ENCODE measurements at places on chromosomes 16 and 17.

- no peak for DNase-seq
Measured at GRCh38 chr17:41439375-41439774, 1.4 kb downstream of the KRT38 start.

- no peak for DNase-seq
Measured at GRCh38 chr16:67456391-67457081, 24.4 kb downstream of the ATP6V0D1 start.

DNA sequence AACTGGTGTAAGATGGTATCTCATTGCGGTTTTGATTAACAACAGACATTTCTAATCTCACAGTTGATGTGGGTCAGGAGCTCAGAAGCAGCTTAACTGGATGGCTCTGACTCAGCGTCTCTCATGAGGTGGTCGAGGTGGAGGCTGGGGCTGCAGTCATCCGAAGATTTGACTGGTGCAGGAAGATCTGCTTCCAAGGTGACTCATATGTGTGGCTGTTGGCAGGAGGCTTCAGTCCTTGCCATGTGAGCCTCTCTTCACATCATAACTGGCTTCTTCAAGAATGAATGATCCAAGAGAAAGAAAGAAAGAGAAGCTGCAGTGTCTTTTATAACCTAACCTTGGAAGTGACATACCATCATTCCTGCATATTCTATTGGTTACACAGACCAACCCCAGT, 376.1 kb downstream of the SEC14L1 start:
- peak; percentile 23 for DNase-seq

DNA sequence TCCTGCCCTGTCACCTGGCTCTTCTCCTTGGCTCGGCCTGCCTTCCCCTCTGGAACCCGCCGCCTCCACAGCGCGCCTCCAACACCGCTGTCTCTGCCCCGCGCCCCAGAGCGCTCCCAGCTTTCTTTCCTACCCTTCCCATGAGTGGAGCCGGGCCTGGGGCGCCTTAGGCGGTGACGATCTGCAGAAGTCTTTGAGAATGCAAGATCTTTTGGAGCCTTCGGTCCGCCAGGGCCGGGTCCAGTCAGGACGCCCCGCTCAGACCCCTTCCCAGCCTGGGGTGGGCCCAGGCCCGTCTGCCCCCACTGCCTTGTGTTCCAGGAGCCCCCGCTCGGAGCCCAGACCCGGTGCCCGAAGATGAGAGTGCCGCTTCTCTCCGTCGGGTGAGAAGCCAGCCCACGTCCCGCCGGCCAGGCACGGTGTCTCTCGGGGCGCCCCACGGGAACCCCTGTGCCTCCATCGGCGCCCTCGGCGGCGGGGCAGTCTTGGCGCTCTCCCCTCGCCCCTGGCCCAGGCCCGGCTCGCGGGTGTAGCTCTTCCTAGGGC, 40.0 kb downstream of the MRM1 start:
- DNase-seq, result no peak

DNA sequence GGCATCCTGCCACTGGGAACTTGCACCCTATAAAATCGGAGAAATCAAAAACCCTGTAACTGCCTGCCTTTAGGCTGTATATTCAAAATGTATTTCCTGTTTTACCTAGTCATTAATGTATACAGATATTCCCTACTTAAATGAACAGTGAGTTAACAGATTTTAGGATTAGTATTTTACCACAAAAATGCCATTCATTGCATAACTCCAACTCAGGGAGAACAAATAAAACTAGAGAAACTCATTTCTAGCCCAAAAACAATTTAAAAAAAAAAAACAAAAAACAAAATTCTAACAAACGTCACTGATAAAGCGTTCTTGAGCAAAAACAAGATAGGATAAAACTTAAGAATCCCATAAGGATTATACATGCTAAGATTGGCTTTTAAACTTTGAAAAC, 3.7 kb upstream of the DHX33 start:
- DNase-seq, result no peak

DNA sequence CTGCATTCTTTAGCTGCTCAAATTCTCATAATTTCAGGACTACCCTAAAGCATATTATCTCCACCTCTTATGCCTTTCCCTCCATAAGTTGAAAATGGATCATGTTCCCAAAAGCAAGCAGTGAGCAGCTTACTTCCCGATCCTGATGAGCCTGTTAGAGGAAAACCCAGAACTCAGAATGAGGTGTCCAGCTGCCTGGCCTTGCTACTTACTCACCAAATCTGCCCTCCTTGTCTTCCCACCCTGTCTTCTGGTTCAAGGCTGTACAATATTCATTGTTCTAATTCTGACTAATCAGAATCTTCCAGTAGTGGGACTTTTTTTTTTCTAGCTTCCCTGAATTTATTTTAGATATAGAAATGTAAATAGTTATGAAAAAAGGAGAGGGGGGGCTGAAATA, 10.8 kb downstream of the LYRM1 start:
- DNase-seq, result no peak

DNA sequence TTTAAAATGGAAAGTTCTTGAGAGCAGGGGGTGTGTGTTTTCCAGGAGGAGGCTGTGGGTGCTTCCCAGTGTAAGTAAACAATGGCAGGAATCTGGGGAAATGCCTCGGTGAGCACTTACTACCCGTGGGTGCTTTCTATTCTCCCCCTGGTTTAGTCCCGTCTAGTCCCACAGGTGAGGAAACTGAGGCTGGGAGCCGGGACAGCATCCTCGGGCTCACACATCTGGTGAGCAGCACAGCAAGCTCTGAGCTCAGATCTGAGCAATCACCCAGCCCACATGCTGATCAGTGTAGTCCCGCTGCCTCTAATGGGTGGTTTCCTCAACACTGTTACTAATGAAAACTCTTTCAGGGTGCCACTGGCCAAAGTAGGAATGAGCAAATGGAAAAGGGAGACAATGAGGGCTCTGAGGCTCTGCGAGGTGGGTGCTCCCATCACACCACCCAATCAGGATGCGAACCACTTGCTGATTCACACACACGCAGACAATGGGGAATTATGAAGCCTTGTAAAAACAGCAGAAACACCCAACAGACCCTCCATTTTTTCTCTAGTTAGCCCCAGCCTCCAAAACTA, 202.6 kb downstream of the PARN start:
- no peak for DNase-seq

GRCh38 chr17:20218272-20218671, 209.1 kb downstream of the SPECC1 start:
- DNase-seq, result no peak

DNA sequence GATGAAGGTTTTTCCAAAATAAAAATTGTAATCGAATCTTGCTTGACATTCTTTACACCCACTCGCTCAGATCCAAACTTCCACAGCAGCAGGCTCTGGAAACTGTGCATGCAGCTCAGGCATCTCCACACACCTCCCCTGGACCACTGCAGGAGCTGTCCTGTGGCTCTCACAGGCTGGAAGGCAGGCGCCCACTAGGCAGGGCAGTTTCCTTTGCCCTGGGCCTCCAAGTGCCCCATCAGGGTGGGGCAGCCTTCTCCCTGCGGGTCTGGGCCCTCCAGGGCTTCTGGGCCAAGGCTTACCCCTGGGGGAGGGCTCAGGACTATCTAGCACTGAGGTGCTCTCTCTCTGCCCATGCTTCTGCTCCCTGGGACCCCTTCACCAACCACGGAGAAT, 114.5 kb upstream of the RPL38 start:
- DNase-seq, result no peak

DNA sequence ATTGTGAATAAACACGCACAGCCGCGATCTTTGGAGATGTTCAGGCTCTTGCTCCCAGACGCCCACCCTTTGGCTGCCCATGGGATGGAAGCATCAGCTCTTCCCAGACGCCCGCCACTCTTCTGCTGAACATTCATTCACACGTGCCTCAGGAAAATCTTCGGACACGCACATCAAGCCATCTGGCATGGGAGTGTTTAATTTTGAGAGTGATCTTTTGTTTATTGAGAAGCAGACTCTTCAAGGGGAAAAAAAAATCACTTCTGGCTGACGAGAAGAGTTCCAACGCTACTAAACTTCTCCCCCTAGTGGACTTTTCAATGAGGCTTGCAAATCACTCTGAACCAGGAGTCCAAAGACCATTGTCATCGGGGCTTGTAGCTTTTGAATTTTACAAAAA, 62.0 kb upstream of the NUDT7 start:
- no peak for DNase-seq

GRCh38 chr17:31499771-31500554, 108.5 kb downstream of the RAB11FIP4 start:
- DNase-seq, result no peak

- DNase-seq, result no peak
Measured at GRCh38 chr16:72649254-72649944, 398.5 kb downstream of the ZFHX3 start.

GRCh38 chr17:50424996-50425681, 879 bp upstream of the ACSF2 start:
- DNase-seq, result no peak

DNA sequence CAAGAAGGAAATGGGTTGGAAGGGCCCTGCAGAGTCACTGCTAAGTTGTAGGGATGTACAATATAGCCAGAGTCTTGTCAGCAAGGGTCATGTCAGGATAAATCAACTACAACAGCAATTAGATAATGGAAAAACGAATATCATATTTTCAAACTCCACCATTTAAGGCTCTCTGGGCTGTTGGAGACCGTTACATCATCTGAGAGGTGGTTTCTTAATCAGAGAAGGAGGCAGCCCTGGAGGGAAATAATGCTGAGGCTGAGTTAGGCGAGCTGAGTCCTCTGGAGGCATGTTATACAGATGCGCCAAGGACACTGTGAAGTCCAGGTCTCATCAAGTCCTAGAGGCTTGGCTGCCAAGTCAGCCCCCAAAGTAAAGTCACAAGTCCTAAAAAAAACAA, 30.3 kb downstream of the LYRM9 start:
- no peak for DNase-seq

GRCh38 chr16:682493-683395, 1.4 kb downstream of the JMJD8 start:
- no peak for DNase-seq

DNA sequence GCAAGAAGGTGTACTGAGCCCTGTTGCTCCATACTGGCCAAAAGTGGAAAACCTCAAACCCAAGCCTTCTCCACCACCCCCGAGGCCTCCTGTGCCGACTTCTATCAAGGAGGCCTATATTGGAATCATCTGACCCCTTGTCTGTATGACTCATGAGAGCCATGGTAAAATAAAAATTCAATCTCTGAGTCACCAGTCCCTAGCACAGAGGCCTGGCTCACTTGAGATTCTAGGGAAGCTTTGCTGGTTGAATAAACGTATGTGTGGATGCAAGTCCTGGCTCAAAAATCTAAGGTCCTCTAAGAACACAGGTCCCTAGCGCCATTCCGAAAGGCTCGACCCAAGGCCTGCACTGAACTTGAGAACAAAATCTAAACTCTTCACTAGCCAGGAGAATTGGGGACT, 15.0 kb downstream of the NSMCE1 start:
- DNase-seq, result no peak

GRCh38 chr16:17013038-17013437, 457.7 kb downstream of the XYLT1 start:
- no peak for DNase-seq

Measured in fibroblast of skin of left biceps (primary cell).